ENCODE measurements at places on chromosomes 16 and 17. TPM values are rescaled to one million over a fixed set of nuclear protein-coding genes. Genes with fewer than 3 reads are reported as not detected.

DNA sequence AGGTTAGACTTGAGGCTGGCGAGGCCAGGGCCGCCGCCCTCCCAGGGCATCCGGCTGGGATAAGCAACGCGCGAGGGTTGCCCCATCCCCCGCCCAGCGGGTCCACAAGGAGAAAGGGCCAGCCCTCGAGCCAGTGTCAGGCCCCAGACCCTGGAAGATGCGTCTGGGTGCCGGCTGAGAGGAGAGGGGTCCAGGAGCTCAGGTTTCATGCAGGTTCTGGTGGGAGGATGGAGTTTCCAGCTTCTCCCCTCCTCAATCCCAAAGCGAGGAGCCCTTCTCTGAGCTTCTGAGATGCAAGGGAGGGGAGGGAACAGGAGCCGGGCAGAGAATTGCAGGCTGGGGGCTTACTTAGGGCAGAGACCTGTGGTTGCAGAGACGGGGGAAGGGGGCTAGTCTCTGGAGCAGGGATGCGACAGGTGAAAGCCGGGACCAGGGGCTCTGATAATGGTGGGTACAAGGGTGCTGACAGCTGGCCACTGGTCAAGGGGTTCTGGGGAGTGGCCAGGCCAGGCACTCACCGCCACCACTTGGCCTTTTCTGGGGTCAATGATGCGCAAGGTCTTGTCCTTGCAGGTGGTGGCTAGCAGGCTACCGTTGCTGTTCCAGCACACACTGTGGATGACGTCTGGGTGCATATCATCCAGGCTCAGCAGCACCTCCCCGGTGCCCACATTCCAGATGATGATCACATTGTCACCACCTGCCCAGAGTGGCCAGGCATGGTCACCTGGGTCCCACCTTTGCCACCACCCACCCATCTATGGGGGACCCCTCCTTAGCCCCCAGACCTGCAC lies 4.2 kb downstream of the CORO6 start:
- H3K27me3 ChIP-seq = no peaks in the 10 kb centered on the region
- peaks cover 56% of the 10 kb centered on the region for H3K4me1 ChIP-seq
- no peak overlapping the region for H3K4me3 ChIP-seq
- DNase-seq = no peak
- H3K27ac ChIP-seq = no peak overlapping the region

Gene KRTAP1-5
- not detected for total RNA-seq

GRCh38 chr16:85302018-85302847 lies 190.0 kb upstream of the CIBAR2 start:
- H3K36me3 ChIP-seq = no peaks in the 10 kb centered on the region
- H3K4me3 ChIP-seq = no peak overlapping the region
- peak; percentile 31 for DNase-seq
- H3K4me1 ChIP-seq = peaks cover 18% of the 10 kb centered on the region

GRCh38 chr17:73788111-73788510 lies 143.9 kb upstream of the SDK2 start:
- peaks cover 33% of the 10 kb centered on the region for H3K27me3 ChIP-seq
- no peaks in the 10 kb centered on the region for H3K4me1 ChIP-seq
- DNase-seq = no peak
- H3K36me3 ChIP-seq = no peaks in the 10 kb centered on the region

Gene RBBP6
- 78.9 TPM for total RNA-seq

- peaks cover 29% of the 10 kb centered on the region for H3K4me1 ChIP-seq
- DNase-seq = no peak
- no peaks in the 10 kb centered on the region for H3K27me3 ChIP-seq
Observed at GRCh38 chr17:17737961-17738894, 57.0 kb downstream of the RAI1 start.

DNA sequence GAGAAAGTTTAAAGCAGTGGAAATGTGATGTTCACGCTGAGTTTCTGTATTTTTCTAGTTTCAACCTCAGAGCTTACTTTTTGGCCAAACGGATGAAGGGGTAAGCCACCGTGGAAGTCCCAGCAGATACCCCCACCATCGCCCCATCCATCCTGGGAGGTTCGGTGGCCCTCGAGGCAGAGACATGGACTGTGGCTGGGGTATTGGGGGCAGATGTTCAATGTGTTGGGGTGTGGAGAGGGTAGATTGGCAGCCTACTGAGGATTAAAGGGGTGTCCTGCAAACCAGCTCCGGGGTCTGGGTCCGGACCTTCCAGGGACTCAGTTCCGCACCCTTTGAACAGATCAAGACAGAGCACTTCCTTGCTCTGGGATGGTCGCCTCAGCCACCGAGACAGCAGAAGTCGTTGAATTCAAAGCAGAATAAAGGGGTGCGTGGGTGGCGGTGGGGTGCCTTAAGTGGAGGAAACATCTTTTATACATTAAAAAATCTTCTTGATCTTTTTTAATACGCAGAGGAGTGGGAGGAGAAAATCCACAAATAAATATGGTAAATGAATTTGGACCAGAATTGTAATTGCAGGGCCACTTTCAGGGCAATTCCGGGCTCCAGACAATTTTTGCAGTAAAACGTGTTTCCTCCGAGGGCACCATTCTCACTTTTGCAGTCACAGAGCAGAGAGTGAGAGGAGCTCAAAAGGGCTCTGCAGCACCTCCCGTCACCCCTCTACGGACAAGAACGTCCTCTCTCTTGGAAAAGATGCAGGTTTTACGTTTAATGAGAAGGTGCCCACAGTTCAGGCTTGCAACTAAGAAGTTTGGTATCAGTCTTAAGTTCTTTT lies 8.2 kb upstream of the CBX8 start:
- H3K4me3 ChIP-seq = no peak overlapping the region
- H3K27me3 ChIP-seq = no peaks in the 10 kb centered on the region
- peaks cover 42% of the 10 kb centered on the region for H3K4me1 ChIP-seq
- no peak overlapping the region for H3K27ac ChIP-seq

Gene JPH3
- total RNA-seq = 1.9 TPM

- H3K27ac ChIP-seq = no peak overlapping the region
- no peak overlapping the region for H3K4me3 ChIP-seq
- DNase-seq = no peak
- no peaks in the 10 kb centered on the region for H3K4me1 ChIP-seq
- no peaks in the 10 kb centered on the region for H3K27me3 ChIP-seq
- H3K36me3 ChIP-seq = no peaks in the 10 kb centered on the region
Observed at GRCh38 chr16:27969574-27969973, 93.9 kb downstream of the GSG1L start.

GRCh38 chr16:48231727-48232492 lies 12.2 kb upstream of the LONP2 start:
- H3K27ac ChIP-seq = no peak overlapping the region
- no peaks in the 10 kb centered on the region for H3K4me1 ChIP-seq
- no peak overlapping the region for H3K4me3 ChIP-seq
- no peaks in the 10 kb centered on the region for H3K36me3 ChIP-seq

Gene CTRB2
- total RNA-seq = not detected

Measured in A673 (cell line).